Stimulated activated CD4-positive, alpha-beta T cell treated with anti-CD3 and anti-CD28 coated beads, TNF-alpha, amount 100 ng/mL, for 4 hours (primary cell): ENCODE measurements at places on chromosomes 2 and 18.

DNA sequence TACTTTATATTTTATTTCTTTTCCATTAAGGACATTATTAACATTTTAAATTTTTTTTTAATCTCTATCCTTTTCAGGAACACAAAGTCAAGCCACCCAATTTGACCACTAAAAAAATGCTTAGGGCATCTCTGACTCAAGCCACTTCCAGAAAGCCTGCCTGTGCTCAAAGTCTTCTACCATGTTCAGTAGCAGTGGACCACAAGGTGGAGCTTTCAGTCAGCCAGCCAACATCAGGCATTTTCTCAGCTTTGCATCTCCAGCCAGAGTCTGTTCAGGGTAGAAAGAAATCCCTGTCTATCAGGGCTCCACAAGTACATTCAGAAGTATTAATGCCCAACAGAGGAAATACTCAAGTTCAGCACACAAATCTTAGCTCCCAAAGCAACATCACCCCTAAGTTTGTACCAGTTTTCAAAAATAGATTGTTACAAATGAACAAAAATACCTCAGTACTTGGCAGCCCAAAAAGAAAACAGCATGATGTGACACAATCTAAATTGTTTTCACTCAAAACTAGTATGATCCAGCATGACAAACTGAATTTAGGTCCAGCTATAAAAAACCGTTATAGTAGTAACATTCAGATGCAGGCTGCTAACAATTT lies 37.6 kb downstream of the C18orf63 start:
- DNase-seq, result peak; percentile 17

- DNase-seq, result no peak
Measured at GRCh38 chr2:205975082-205975949, 110.7 kb downstream of the INO80D start.

- DNase-seq, result no peak
Measured at GRCh38 chr2:99880148-99880963, 262.0 kb downstream of the AFF3 start.

- no peak for DNase-seq
Measured at GRCh38 chr2:25190536-25190935, 22.2 kb upstream of the POMC start.

DNA sequence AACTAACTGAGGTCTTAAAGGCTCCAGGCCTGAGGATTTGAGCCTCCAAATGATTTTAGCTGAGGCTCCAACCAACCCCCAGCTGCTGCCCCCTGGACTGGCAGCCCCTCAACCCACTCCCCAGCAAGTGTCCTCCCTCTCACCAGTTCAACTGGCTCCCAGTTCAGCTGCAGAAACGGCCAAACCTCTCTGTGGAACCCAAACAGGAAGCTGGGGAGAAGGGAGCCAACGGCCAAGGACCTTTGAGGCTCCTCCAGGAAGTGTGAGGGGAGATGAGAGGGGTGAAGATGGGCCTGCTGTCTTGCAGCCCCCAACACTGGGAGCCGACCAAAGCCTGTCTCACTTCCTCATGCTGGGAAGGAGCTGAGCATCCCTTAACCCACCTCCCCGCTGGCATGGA lies 24.9 kb downstream of the ZFP36L2 start:
- DNase-seq, result no peak

- DNase-seq, result no peak
Measured at GRCh38 chr2:234366891-234367290, 130.0 kb downstream of the ARL4C start.

- no peak for DNase-seq
Measured at GRCh38 chr2:66547887-66548286, 113.0 kb downstream of the MEIS1 start.

DNA sequence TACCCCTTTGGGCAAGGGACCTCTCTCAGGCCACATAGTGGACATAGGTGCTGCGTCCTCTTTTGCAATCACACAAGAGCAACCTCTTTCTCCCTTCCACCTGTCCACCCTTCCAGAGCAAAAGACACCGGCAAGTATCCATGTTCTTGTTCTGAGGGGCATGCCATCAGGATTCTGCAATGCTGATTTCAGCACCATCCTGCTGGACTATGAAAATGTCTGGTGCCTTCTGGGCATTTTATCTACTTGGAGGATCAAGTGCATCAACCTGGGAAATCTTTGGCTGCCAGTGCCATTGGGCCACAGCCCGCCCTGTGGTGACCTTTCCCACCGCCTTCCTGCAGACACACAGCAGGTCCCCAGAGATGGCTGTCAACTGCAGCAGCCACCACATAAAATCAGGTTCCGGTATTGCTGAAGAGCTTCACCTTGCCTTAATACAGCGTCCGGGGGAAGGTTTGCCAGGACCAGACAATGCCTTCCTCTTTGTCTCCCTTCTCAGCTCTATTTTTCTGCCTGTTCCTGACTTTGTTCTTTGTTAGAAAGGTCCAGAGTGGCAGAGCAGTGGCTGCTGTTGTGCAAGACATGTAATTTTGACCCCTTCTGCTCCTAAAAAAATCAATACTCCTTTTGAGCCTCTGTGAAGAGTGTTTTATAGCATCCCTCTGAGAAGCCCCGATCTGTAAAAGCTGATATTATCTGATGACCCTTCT lies 18.5 kb upstream of the BOD1L2 start:
- DNase-seq, result no peak

DNA sequence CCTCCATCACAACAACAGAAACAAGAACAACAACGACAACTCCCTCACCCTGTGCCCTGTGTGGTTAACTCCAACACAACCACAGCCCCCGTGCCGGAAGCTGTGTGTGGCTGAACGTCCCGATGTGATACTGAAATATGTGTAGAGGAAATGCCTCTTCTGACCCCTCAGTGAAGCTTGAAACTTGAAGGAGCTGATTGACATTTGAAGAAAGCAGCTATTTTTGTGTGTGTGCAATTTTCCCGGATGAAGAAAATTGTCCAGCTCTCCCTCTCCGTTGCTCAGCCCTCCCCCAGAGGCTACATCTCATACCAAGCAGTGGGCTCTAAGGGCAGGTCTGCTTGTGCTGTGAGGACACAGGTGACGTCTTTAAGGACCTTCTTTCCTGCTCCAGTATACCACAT lies 173.8 kb downstream of the ICOS start:
- no peak for DNase-seq

DNA sequence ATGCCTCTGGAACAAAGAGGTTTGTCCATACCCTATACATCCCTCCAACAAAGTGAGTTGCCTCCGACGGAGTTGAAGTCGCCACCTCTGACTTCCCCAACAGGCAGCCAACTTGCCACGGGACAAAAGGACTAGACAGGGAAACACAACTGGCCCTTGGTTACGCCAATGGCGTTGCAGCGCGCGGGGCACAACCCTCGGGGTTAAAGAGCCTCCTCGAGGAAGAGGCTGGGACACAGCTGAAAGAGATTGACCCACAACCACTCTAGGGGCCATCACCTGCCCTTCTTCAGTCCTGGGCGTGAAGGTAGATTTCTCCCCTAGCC lies 545 bp downstream of the GTF3C2 start:
- DNase-seq, result no peak

DNA sequence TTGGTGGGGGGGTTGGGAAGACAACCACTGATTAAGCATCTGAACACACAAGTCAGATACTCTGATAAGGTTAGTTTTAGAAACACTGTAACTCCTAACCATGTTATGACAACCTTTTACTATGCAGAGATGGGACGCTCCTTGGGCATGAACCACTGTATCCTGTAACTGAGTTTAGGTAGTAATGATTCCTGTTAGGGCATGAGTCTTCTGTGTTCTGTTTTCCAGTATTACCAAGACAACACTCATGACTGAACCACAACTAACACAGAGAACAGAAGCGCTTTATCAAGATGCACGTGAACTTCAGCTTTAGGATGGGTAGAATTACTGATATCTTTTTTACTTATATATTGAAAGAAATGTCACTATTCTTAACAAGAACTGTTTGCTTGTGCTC lies 14.1 kb upstream of the CREB1 start:
- no peak for DNase-seq

DNA sequence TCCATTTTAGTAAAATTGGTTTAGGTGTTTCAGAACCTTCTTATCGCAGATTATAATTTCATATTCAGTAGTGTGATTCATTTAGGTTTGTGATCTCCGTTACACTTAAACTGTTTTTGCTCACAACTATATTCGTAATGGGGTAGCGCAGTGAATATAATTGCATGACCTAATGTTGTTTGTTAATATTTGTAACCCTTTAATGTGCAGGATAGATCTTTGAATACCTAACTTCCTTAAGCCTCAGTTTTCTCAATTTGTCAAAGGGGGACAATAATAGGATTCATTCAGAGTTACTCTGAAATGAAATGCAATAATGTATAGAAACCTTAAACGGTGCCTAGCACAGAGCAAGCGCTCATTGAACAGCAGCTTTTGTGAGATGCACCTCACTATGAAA lies 558 bp upstream of the ZDBF2 start:
- DNase-seq, result no peak

GRCh38 chr2:125667630-125668029 lies 988.3 kb upstream of the GYPC start:
- no peak for DNase-seq

DNA sequence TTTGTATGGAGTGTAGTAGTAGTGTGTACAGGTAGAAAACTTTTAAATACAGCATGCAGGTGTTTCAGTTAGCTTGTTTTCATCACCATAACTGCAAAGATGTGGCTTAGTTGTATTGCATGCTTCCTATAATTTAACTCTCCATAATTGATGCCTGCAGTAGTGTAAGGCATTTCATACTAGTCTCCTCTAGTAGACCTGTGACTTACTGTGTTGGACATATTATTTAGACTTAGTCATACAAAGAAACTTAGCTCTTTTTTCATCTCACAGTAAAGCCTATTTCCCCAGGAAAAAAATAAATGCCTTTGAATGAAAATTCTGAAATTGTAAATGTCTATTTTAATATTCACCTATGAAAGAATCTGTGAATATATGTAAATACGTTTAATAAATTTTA lies 52.8 kb upstream of the TWSG1 start:
- no peak for DNase-seq

DNA sequence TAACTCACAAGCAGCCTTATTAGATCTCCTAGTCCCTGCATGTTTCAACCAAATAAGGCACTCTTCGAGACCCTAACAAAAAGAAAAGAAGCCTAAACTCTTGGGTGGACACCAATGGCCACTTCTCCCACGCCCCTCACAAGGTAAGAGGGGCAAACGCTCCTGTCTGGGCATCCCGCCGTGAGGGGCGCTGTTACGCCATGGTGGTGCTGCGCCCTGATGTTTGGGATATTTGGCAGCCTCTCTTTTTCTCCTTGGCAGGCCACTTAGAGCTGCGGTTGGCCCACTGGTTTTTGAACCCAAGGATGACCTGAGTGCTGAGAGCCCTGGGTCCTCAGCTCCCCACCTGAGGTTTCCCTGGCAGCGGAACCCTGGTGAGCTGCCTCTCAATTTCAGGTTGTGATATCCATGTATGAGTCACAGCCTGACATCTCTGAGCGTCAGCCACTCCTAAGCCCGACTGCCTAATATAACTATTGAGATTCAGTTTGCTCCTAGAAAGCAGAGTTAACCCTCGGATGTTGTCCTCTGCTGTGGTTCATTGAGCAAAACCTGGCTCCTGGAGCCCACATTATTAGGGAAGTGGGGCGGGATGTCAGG lies 103.3 kb downstream of the COL6A3 start:
- no peak for DNase-seq

DNA sequence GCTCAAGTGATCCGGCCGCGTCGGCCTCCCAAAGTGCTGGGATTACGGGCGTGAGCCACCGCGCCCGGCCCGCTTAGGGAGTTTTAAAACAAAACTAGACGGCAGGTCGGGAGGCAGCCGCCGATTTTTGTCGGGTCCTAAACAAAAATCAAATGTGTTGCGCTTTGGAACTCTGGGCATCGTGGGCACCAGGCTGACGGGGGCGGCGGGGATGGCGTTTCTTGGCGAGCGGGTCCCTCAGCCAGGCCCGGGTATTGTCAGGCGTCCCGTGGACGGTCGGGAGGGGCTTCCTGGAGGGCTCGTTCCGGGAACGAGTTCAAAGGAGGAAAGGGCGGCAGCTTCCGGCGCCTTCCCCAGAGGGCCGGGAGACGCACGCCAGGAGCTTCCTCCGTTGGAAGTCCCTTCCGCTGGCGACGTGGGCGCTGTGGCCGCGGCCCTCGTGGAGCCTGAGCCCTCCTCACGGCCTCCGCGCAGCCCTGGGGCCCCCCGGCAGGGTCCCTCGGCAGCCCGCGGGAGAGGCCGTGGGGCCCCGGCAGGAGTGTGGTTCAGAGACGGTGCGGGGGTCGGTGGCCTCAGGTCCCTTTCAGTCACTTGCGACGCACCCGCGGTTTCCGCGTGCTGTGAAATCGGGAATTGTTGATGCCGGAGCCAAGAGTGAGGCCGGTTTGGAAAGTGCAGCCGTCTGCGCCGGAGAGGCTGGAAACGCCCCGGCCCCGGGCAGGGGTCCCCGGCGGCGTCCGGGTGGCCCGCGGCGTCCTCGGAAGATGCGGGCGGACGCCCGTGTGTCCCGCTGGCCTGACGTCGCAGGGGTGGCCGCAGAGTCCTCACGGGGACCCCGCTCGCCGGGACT lies 59.3 kb downstream of the EMILIN2 start:
- peak; percentile 32 for DNase-seq
